Esophagus muscularis mucosa (tissue), 4 donors: ENCODE measurements at places on chromosomes 7 and 10. TPM values are rescaled to one million over a fixed set of nuclear protein-coding genes. Genes with fewer than 3 reads are reported as not detected.

- no peak for DNase-seq
Observed at GRCh38 chr10:8489823-8490222, 435.3 kb downstream of the GATA3 start.

The ZKSCAN1 gene
- total RNA-seq, result 23.5 TPM

The NFE2L3 gene
- total RNA-seq, result 2.5 TPM

- DNase-seq, result no peak
Observed at GRCh38 chr7:69823151-69823744, 225.0 kb downstream of the AUTS2 start.

The NIPSNAP2 gene
- total RNA-seq, result 119 TPM

GRCh38 chr10:109991266-109991855, 16.4 kb upstream of the ADD3 start:
- DNase-seq, result no peak

The OR2A42 gene
- not detected for total RNA-seq

The LBX1 gene
- not detected for total RNA-seq

GRCh38 chr7:139750459-139751095, 27.2 kb downstream of the HIPK2 start:
- DNase-seq, result no peak

GRCh38 chr7:25396668-25397067, 168.4 kb upstream of the NPVF start:
- DNase-seq, result peak; percentile 39

The SLIT1 gene
- total RNA-seq, result 0.42 TPM

GRCh38 chr7:7183061-7183837, 905 bp downstream of the C1GALT1 start:
- DNase-seq, result no peak

DNA sequence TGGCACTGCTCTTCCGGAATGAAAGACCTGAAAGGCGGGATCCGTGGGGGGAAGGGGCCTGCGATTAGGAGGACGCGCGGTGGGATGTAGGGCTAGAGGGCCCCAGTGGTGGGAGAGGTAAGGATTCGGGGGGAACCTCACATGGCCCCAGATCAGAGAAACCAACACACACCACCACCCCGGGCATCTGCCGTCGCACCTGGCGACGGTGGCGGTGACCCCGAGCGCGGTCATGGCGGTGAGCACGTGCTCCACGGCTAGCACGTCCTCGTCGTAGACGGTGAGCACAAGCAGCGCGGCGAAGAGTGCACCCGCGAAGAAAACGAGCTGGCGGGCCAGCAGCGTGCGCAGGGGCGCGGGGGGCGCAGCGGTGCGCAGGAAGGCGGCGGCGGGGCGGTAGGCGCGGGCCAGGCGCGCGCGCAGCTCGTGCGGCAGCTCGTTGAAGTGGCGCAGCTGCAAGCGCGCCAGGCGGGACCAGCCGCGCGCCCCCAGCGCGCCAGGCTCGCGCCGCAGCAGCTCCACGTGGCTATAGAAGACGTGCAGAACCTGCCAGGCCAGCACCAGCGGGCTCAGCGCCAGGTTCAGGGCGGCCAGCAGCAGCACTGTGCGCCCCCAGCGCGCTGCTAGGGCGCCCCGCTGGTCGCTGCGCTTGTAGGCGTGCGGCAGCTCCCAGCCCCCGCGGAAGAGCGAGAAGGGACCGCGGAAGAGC, 5.7 kb downstream of the ATG9B start:
- DNase-seq, result no peak

- no peak for DNase-seq
Observed at GRCh38 chr10:10128387-10128786, 889.3 kb upstream of the CELF2 start.

- DNase-seq, result no peak
Observed at GRCh38 chr10:37067576-37067975, 57.8 kb upstream of the ANKRD30A start.

DNA sequence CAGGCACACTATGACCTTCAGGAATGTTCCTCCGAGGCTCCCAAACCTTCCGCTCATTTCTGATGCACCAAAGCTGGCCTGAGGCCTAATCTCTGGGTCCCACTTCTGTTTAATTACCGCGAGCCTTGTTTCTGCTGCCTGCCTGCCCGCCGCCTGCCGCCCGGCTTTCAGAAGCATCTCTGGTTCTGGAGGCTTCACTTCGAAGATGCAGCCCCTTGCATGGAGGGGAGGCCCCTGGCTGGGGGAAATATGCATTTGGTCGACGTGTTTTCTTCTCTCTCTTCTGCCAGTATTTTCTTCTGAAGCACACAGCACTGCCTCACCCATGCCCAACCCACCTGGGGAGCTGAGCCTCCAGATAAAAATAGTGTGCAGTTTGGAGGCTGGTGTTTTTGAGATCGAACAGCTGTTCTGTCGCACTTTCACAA, 166.9 kb downstream of the PAXIP1 start:
- no peak for DNase-seq
